ENCODE measurements at places on chromosomes 7 and 10.

DNA sequence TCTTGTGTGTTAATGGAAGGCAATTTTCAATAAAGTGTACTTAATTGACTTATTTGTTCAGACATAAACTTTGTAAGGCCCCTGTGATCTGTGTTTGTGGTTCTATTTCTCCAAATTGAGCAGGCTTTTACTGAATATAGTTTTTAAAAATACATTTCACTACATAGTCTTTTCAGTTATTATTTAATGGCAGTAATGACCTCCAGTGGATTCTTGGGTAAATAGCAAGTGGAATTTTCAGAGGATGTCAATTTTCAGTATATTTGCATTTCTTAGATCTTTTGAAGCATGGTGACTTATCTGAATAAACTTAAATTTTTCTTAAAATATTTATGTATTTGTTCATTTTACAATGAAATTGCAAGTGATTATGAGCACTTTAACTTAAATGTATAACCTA, 203.1 kb upstream of the PCLO start:
- no peak for DNase-seq

DNA sequence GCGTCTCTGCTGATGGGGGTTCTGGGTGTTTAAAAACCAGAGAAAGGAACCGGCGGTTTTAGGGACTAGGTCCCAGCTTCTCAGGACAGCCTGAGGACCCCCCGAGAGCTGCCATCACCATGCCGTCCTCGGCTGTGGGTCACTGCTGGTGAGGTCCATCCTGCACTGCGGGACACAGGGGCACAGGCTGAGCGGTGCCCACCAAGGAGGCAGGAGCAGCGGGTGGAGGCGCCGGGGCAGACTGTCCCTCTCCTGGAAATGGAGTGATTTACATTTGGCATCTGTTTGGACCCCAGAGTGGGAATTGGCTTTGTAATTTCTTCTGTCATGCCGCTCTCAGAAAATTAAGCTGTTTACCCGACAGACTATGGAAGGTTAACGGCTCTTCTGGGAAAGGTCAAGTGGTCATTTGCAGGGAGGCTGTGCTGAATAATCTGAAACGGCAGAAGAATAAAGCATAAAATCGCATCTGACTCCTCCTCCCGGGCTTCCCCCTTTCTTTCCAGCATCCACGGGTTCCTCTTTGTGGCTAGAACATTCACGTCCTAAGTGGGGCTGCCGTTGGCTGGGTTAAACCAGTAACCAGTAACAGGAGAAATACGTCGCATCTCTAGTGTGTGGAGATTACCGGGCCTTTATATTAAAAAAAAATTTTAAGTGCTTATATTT, 31.7 kb downstream of the LHPP start:
- DNase-seq = no peak

GRCh38 chr10:121171825-121172787, 320.9 kb downstream of the WDR11 start:
- no peak for DNase-seq

GRCh38 chr10:70367195-70367796, 15.1 kb downstream of the LRRC20 start:
- no peak for DNase-seq

GRCh38 chr10:119500821-119501220, 41.7 kb downstream of the RGS10 start:
- no peak for DNase-seq

- DNase-seq = no peak
Measured at GRCh38 chr10:43491855-43492254, 54.9 kb downstream of the ZNF487 start.

DNA sequence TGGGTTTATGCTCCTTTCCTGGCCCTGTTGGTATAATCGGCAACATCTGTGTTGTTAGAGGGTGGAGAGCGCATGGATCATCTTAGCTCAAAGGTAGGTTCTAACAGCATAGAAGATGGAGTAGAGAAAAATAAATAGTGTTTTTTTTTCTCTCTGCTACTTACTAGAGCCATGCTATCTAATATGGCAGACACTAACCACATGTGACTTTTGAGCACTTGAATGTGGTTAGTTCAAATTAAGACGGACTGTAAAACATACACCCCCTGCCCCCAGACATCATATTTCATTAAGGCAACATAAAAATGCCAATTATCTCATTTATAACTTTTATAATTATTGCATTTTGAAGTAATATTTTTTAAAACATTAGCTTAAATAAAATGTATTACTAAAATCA, 525.1 kb downstream of the KIF20B start:
- no peak for DNase-seq

- no peak for DNase-seq
Measured at GRCh38 chr10:132294561-132295318, 13.0 kb downstream of the STK32C start.

DNA sequence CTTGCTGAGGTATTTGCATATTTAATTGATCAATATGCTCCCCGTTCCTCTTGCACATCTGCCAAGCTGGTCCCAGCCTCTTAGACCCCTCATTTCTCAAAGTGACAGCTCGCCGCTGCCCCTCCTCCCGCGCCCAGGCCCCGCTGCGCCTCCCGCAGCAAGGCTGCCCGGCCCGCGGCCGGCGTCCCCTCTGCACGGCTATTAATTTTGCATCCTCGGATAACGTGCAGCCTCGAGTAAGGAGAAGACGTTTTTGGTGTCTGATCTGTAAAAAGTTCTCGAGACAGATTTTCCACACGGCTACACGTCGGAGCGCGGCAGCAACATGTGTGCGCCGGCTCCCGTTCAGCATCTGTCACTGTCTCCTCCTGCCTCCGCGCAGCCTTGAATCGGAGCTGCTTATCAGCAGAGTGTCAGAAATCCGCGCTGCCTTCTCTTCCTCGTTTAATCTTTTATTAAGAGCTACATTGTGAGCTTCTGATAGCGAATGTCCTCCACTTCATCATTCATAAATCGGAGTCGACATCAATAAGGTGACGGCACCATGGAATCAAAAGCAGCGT, 65.3 kb downstream of the EBF3 start:
- no peak for DNase-seq

GRCh38 chr7:17374654-17375053, 76.2 kb downstream of the AHR start:
- DNase-seq = no peak

GRCh38 chr7:127251465-127252376, 1.0 kb downstream of the GRM8 start:
- peak; percentile 32 for DNase-seq

GRCh38 chr7:80279760-80280159, 145.1 kb downstream of the GNAI1 start:
- DNase-seq = no peak

DNA sequence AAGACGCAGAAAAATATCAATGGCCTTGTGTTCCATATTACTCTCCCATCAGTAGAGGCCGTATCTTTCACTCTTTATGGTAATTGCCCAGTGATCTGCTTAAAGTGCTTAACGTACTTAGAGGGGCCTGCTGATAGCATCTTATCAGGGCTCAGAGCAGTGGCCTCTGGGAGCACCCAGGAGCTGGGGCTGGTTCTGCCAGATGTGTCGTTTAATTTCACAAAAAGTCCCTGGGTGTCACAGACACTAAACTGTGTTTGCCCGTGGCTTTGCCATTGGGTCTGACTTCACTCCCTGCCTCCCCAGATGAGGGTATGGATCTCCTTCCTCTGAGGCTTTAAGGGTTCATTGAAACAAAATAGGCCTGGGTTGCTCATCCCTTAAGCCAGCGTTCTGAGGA, 435.3 kb downstream of the GATA3 start:
- no peak for DNase-seq

GRCh38 chr7:118129041-118129795, 54.7 kb upstream of the LSM8 start:
- no peak for DNase-seq

Measured in GM12891 (cell line).